ENCODE measurements at places on chromosomes 5 and 9.

DNA sequence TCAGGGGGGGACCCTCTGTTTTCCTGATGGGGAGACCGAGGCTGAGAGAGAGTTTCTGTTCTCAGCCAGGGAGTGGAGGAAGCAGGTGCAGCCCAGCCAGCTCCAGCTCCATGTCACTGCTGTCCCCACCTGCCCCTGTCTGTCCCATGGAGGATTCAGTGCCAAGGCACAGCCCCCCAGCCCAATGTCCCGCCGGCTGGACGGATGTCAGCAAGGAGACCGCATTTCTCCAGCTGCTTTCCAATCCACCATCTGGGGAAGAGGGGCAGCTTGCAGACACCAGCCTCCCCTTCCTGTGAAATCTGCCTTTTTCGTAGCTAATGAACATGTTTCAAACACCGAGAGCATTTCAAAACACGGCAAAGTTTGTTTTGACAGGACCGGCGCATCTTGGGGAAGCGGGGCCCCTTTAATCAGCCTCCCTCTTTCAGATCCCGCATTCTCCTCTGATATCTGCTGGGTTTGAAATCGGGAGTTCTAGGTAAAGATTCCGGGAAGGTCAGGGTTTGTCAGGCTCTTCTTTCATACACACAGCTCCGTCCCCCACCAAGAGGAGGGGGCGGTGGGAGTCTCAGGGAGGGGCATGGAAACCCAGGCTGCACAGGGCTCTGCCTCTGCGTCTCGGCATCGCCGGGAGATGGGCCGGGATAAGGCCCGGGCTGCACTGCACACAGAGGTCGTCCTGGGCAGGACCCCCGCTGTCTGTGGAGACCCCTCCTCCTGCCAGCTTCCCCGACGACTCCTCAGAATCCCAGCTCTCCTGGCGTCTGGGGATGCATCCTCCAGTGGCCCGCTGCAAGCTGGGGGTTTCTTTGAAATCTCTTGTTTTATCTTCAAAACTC, 74.8 kb downstream of the NEK6 start:
- DNase-seq: peak; percentile 90

DNA sequence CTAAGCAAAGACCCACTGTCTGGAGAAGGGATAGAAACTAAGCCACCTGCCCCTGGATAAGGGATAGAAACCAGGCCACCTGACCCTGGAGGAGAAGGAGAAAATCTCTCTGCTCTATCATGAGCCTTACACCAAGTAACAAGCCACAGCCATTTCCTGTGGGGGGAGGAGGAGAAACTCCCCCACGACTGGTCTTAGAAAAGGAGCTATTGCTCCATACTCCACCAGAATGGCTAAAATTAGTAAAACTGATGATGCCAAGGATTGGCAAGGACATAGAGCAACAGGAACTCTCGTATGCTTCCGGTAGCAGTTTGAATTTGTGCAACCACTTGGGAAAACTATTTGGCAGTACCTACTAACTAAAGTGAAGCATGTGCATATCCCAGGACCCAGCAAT, 70.8 kb downstream of the ACTL7B start:
- no peak for DNase-seq

- DNase-seq: peak; percentile 51
Observed at GRCh38 chr5:148214665-148215185, 11.9 kb downstream of the SPINK6 start.

- no peak for DNase-seq
Observed at GRCh38 chr5:150931368-150931965, 26.7 kb upstream of the ZNF300 start.

- no peak for DNase-seq
Observed at GRCh38 chr9:34554211-34555001, 31.6 kb upstream of the ENHO start.

GRCh38 chr5:100898504-100899346, 4.4 kb downstream of the ST8SIA4 start:
- DNase-seq: peak; percentile 48

- DNase-seq: no peak
Observed at GRCh38 chr5:119343766-119344165, 12.1 kb upstream of the TNFAIP8 start.

GRCh38 chr5:58750036-58750435, 167.2 kb downstream of the RAB3C start:
- peak; percentile 22 for DNase-seq

DNA sequence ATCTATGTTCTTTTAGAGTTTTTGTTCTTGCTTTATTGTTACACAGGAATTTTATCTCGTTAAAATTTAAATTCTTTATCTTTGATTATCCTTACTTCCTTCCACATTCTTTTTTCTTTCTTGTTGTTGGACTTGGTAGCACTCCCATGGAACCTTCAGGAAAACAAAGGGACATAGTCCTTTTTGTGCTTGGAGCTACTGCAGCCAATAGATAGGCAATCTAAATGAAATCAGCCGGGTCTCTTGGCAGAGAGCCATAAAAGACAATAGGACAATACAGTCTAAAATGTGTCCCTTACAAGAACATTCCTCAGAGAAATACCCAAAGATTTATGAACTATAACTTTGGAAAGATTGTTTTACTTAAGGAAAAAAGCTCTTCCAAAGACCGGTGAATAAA, 548.1 kb upstream of the C9orf72 start:
- DNase-seq: no peak

DNA sequence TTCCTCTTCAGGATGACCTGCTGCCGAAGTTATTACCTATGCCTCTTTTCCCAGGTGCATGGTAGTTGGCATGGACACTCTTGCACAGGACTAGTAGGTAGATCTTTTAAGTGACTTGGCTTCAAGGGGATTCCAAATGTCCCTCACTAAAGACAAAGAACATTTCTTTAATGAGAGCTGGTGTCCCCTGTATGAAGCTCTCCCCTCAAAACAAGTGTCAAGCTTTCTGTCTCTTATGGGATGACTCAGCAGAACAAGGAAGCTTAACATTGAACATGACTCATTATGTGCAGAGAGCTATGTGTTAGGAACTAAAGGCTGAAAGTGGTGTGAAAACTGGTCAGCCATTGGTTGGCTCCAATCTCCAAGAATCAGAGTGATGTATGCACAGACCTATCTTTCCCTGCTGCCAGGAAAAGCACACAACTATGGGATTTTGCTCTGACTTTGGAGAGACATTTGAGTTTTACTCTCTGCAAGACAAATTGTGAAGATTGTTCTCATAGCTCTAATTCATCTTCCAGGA, 120.5 kb downstream of the PRDM6 start:
- DNase-seq: peak; percentile 34

- no peak for DNase-seq
Observed at GRCh38 chr5:11306365-11306764, 545.3 kb upstream of the DAP start.

DNA sequence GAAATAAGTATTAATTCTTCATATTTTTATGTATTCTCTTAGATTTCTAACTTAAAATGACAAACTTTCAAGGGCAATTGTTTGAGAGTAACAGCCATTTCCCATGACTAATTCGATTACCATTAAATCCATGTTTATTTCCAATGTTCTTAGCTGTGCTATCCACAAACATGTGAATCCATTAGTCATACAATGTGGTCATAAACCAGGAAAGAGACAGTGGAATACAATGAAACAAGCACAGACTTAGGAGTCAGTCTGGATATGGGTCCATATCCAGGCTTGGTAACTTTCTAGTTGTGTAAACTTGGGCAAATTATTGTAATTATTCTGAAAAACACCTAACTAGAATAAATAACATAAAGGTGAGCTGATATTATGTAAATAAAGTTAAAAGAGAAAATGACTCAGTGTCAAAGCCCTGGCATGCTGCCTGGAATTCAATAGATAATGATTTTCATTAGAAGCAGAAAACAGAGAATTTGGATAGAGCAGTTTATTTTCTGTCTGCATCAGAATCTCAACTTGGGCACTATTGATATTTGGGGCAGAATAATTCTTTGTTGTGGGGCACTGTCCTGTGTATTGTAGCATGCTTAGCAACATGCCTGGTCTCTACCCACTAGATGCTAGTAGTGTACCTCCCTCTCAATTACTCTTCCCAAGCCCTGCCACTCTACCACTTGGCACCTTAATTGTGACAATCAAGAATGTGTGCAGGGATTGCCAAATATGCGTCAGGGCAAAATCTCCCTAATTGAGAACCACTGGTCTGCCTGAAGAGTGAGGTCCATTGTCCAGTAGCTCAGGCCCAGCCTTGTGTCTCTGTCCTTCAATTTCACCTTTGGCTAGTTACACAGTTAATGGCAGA, 44.7 kb upstream of the SLC27A6 start:
- DNase-seq: peak; percentile 62

- DNase-seq: peak; percentile 13
Observed at GRCh38 chr5:17316970-17317459, 99.6 kb downstream of the BASP1 start.

- DNase-seq: no peak
Observed at GRCh38 chr5:9452181-9452580, 93.7 kb downstream of the SEMA5A start.

GRCh38 chr9:33349743-33350142, 52.6 kb downstream of the AQP7 start:
- DNase-seq: no peak

DNA sequence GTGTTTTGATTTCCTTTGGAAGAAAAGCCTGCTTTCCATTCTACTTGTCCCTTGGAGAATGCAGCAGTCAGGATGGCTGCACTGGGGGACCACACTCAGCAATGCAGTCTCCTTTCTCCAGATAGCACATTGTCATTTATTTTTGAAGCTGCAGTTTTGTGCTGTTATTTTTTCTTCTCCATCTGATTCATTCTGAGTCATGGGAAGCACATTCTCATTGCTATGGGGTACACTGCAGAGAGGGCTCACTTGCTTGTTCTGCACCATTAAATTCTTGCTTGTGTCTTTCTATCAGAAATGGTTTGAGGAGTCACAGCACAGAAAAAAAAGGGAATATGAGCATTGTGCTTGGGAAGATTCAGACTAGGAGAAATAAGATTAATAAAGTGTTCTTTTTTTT, 39.7 kb upstream of the POC5 start:
- no peak for DNase-seq

- no peak for DNase-seq
Observed at GRCh38 chr5:140228364-140228837, 53.4 kb downstream of the CYSTM1 start.

DNA sequence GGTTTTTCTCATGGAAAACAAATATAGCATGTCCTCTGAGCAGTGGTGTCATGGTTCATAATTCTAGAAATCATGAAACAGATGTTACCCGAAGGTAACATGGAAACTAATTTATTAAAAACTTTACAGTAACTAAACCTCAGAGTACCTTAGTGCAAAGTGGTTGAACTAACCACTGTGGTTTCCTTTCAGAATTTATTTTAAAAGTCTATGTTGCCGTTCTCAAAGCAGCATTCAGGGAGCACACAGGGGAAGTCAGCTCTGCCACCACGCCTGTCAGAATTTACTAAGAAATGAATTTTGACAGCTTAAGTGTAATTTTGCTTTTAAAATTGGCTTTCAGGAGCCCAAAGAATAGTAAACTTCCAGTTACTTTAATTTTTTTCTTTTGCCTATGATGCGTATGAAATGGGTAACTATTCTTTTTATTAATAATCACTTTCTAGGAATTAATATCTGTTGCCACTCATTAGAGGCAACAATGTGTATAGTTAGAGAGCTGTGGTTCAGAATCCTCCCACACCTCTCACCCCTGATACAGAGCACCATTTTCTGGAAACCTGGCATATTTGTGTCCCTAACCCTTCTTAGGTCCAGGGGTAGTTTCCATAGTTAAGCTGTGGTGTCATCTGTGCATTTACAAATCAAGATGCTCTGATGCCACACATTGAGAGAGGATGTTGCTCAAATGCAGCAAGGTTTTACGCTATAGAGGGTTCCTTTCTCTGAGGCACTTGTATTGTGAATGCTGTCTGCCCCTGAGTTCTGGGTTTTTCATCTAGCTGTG, 202.6 kb downstream of the ZSWIM6 start:
- DNase-seq: no peak

DNA sequence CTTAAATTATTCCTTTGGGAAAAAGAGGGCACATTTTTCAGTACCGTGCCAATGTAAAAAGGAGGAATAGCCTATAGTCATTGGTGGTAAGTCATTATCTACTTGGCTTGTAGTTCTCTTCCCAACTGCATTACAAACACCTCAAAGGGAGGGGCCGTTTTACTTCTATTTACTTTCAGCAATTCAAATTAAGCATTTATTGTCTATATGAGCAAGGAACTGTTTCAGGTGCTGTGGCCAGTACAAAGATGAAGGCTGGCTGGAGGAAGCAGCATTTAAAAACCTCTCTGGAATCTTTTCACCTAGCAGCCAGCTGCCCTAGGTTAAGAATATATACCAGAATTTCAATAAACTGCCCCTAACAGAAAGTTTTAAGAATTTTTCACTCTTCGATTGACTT, 48.9 kb downstream of the SEMA6A start:
- no peak for DNase-seq

DNA sequence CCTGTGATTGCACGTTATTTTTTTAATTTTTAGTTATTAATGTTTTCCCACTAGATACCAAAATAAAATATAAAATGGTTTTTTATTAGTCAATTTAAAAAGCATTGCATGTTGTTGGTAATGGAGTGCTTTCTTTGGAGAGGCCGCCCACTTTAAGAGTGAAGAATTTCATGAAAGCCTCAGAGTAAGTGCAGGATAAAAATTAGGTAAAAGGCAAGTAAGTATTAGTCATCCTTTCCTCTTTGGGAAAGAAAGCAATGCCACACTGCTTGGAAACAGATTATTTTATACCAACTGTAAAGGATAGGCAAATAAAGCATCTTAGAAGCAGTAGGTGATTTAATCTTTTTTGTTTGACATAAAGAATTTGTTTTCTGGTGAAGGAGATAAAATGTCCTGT, 62.9 kb downstream of the HSD17B4 start:
- no peak for DNase-seq

DNA sequence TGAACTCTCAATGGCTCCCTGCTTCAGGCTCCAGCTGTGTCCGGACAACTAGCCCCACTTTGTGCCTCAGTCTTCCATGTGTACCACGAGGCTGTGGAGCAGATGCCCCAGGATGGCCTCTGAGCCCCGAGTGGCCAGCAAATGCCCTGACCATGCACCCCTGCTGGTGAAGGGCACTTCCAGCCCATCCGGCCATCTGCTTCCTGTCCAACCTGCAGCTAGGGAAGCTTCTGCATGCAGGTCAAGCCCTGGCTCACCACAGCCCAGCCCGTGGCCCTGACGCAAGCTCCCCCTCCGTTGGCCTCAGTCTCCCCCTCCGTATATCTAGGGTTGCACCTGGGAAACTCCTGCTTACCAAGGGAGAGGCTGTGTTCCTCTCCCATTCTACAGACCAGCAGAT, 4.8 kb downstream of the NINJ1 start:
- no peak for DNase-seq

- no peak for DNase-seq
Observed at GRCh38 chr5:128791312-128791711, 174.0 kb upstream of the SLC27A6 start.
